NCI-H187 (cell line): ENCODE measurements at places on chromosomes 7 and 10.

DNA sequence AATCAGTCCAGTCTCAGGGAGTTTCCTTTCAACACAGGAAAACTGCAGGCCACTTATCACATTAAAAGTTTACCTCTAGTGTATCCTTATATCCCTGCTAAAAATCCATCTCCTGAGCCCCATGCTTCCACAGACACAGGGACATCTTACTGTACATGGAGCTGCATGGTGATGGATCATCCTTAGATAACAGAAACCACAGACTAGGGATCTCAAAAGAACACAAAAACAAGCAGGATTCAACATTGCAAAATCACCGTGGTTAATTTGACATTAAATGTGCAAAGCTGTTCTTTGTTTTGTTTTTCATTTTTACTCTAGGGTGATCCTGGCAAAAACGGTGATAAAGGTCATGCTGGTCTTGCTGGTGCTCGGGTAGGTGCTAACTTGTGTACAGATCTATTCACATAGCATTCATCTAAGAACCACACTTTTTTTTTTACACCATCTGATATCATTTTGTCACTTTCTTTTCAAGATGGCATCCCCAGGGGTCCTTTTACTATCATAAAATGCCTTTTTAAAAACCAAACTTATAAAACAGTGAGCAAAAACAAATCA lies 18.1 kb downstream of the COL1A2 start:
- no peak for DNase-seq

DNA sequence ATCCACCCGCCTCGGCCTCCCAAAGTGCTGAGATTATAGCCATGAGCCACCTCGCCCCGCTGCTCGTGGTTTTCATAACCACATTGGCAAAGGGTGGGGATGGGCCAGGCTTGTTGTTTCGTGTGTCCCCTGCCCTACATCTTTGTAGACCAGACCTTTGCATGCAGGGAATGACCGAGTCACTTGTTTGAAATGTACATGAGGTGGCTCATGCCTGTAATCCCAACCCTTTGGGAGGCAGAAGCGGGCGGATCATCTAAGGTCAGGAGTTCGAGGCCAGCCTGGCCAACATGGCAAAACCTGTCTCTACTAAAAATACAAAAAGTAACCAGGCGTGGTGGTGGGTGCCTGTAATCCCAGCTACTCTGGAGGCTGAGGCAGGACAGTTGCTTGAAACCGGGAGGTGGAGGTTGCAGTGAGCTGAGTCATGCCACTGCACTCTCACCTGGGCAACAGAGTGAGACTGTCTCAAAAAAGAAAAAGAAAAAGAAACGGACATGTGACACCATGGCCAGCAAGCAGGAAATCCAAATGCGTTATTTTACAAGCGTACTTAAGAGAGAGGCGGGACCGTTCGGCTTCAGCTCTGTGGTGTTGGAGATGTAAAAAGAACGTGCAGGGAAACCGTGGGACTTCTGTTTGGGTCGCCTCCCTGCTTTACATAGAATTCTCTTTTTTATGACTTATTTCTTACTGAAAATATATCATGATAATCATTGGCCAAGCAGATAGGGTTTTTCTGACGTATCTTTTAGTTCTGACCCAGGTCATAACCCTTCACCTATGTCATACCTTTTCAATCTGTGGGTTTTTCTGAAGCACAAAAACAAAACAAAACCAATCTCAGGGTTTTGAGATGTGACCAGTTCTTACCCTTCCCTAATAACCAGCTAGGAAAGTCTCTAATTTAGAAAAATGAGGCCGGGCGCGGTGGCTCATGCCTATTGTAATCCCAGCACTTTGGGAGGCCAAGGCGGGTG lies 45.1 kb downstream of the WIPI2 start:
- DNase-seq, result no peak

DNA sequence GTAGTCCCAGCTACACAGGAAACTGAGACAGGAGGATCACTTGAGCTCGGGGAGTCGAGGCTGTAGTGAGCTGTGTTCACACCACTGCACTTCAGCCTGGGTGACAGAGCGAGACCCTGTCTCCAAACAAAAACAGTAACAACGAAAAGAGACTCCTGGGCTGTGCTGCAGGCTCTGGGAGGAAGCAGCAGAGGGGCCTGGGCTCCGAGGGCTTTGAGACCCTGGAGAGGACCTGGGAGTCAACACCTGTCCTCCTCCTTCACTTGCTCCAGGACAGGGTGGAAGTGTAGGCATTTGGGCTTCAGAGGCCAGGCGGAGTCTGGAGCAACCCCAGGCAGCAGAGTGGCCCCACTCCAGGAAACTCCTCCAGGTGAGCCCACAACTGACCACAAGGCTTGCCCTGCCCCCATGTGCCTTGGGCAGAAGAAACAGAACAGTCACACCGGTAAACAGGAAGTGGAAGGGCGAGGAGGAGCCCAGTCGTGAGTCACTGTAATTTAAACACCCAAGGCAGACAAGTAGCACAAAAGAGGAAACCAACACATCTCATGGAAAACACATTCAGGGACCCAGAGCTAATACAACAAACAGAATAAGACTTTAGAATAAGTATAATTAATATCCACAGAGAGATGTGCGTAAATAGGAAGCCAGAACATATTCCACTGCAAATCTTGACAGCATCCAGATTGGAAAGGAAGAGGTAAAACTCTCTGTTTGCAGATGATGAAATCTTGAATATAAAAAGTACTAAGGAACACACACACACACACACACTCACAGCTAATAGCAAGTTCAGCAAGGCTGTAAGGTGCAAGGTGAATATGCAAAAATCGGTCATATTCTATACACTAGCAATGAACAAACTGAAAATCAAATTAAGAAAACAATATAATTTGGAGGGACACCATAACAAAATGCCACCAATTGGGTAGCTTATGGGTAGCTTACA lies 20.5 kb upstream of the RASGEF1A start:
- DNase-seq, result no peak

DNA sequence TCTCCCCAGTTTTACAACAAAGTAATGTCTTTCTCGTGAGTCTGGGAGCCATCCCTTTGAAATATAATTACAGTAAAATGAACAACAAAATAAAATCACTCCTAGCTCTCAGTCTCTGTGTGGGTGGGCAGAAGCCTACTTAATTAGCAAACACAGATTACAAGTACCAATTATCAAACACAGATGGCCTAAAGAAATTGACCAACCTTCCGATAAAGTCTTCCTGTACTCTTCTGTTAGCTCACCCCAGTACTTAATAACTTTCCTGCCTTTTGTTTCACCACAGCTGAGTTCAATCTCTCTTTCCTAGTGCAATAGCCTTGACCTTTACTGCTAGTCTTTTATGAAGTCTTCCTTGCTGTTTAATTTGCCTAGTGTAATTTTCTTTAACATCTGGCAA lies 719.2 kb upstream of the MBL2 start:
- no peak for DNase-seq

DNA sequence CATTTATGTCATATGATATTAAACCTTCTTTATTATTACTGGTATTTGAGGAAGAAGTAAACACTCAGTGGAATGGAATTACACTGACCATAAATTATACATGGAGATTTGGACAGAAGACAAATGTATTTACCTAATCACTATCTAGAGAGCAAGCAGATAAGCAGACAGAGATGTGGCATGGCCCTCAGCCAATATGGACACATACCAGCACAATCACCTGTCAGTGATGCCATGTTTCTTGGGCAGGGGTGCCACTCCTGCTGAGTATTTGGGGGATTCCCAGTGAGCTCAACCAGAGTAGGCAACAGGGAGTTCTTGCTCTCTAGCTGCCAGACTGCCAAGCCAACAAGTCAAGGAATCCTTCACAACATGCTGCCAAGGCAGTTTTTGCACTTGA lies 866.3 kb upstream of the LRRN3 start:
- no peak for DNase-seq

- no peak for DNase-seq
These were observed 109.1 kb upstream of the PPIF start for GRCh38 chr10:79238158-79238520.

DNA sequence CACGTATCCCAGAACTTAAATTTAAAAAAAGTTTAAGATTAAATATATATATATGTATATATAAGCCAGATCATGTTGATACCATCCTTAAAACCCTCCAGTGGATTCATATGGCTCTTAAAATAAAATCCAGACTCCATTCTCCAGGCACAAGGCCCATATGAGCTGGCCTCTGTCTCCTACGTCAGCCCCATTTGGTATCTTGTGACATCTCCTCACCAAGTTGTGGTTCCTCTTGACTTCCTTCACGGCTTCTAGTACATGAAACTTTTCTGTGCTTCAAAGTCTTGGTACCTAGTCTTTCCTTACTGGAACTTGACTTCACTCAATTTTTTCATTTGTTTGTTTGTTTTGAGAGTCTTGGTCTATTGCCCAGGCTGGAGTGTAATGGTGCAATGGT lies 61.3 kb downstream of the PRLHR start:
- no peak for DNase-seq

GRCh38 chr10:29751240-29751639 lies 116.5 kb upstream of the SVIL start:
- no peak for DNase-seq

GRCh38 chr10:121041906-121042305 lies 190.7 kb downstream of the WDR11 start:
- DNase-seq, result no peak

DNA sequence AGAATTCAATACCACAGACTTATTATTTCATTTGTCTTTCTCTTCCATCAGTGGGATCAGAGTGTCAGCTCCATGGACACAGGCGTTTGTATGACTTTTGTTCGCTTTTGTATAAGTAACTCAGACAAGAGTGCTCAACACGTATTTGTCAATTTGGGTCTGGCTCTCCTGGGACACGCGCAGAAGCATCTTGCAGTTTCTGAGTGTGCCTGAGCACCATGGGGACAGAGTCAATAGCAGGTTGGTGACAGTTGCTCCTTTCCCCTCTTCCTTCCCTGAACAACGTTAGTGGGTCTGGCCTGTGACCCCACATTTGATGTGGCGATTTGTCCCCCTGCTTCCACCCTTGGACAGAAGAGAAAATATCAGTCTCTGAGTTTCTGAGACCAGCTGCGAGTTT lies 120.4 kb upstream of the SDK1 start:
- no peak for DNase-seq

DNA sequence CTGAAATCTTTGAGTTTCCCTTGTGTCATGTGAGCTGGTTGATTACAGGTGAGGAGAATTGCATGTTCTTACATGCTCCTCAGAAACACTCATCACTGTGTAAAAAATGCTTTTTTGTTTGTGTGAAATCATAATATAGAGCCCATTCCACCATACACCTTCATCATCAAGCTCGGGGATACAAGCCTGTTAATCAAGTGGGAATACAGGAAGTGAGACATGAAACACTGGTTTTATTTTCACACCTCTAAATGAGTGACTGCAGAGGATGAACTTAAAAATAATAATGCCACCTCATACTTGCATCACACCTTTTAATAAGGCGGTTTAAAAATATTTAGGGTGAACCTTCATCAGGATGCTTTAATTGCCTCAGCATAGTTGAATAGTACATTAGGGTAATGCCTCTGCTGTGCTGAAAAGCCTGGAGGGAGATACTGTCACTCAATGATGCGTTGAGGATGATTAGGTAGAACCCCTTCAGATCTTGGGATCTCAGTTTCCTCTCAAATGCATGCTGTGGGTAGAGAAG lies 164.6 kb downstream of the AUTS2 start:
- no peak for DNase-seq

- DNase-seq, result no peak
These were observed 36.3 kb downstream of the POT1 start for GRCh38 chr7:124893140-124893827.

- no peak for DNase-seq
These were observed 35.3 kb downstream of the RASGEF1A start for GRCh38 chr10:43231523-43232078.

DNA sequence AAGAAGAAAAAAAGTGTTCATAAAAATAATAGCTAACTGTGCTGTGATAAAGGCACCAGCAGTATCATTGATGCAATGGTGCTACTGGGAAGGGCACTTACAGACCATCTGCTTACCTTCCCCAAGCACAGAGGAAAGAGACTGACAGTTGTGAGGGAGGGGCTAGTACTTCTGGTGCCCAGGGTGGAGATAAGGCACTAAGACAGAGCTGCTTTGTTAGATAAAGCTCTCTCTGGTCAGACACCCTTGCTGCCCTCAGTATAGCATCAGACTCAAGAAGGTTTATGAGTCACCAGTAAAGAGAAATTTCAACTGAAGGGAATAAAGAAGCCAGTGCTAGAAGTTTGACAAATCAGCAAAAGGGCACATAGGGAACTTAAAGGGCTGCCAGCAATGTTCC lies 325.6 kb downstream of the HPSE2 start:
- no peak for DNase-seq

- DNase-seq, result no peak
These were observed 33.9 kb upstream of the GSAP start for GRCh38 chr7:77450054-77450453.

DNA sequence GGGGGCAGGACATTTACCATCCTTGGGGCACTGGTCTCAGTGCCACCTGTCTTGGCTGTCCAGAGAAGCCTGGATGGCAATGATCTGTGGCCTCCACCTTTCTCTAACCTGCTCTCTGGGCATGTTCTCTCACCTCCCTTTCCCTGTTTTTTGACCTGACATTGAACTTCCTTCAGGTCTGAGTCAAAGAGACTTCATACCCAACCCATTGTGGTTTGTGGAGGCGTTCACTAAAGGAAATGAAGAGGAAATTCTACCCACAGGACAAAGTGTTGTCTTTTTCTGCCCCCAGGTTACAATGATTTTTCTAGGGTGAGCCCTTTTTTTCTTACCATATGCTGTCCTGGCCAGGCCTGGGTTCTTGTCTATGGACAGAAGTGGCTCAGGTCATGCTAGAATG lies 76.6 kb downstream of the CYP26A1 start:
- no peak for DNase-seq

DNA sequence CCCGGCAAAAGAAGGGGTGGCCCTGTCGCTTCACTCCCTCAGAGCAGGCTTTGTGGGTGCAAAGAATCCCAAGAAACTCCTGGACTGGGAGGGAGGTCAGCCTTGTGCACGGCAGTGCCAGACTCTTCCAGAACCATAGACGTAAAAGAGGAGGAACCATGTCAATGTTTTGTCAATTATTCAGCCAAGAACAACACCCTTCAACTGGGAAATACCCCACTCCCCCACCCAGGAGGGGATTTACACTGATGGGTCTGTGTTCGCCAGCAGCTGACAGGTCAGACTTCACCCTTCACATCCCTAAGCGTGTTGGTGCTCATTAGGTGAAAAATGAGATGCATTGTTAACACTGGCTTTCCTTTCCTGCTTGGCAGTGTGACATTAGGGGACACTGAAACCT lies 116.8 kb upstream of the BMPER start:
- DNase-seq, result no peak

DNA sequence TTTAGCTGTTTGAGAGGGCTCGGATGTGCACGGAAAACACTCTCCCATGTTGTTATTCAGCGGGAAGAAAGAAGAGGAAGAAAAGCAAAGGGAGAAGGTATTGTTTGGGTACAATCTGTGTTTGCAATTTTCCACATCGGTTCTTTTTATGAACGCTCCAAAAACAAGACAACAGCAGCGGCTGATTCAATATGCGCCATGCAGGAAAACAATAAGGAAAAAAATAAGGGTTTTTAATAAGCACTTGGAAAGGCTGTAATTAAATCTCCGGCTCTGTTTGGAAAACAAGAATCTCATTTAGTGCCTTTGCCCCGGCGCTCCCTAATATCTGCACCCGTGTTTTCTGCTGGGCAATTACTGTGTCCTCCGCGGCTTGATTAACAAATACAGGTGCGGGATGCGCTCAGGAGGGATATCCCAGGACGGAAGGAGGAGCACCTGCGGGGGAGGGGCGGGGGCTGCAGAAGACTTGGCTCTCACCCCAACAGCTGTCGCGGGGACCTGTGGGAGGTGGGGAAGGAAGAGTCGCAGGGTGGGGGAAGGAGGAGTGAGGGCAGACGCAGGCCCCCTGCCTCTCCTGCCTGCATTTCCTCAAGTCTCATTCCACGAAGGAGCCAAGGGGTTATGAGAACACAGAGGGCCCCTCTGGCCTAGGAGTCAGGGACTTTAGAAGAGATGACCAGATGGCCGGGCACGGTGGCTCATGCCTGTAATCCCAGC lies 181.5 kb upstream of the PODXL start:
- no peak for DNase-seq
